AG08396 (cell line): ENCODE measurements at places on chromosomes 1 and 21.

GRCh38 chr1:94884106-94884505 is 42.8 kb downstream of the CNN3 start:
- DNase-seq = peak; percentile 72

DNA sequence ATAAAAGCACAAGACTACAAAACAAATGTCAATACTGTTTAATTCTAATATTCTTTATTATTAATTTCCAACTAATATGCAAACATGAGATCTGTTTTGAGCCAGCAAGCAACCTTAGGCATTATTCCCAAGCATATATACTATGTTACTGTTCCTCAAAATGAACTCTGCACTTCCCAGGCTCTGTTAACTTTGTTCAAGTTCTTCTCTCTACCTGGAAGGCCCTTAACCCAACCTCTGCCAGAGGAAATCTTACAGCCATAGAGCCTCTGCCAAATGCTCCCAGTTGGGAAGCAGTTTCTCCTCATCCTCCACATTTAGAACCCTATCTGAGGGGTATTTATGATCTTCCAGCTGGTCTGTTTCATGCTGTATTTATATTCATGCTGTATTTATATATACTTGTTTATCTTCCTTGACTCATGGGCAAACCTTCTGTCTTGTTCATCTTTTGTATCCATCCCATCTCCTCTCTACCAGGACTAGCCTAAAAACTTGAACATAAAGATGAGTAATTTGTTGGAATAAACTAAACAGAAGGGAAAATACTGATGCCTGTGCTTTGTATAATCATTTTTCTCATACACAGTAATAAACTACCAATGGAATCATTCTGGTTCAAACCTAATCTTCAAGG is 5.3 kb downstream of the IVNS1ABP start:
- no peak for DNase-seq

- no peak for DNase-seq
These were observed 85.8 kb upstream of the DIRAS3 start for GRCh38 chr1:68136187-68136586.

GRCh38 chr1:43002766-43003165 is 44.1 kb upstream of the SLC2A1 start:
- no peak for DNase-seq

GRCh38 chr1:178033019-178033418 is 60.9 kb upstream of the RASAL2 start:
- DNase-seq = no peak

DNA sequence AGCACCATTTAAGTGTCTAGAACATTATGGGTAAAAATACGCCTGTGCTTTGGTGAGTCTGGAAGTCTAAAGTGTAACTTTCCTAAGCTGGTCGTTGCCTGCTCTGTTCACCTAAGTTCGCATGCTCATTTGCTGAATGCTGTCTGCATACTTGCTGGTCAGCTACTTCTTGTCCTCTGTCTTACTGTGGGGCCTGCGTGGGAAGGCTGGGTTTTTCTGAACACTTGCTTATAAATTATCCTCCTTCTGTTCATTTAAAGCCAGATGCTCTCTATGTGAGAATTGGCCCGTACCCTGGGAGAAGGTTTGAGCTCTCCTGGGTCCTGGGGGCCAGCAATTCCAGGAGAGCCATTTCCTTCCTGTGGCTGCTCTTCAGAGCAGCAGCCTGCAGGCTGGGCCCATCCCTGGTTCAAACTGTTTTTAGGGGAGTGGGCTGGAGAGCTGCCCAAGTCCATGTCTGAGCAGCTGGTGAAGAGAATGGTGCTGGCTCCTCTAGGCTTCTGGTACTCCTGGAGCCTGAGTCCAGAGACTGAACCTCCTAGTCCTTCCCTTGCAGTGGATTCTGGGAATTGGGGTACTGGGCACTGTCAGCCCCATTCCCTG is 75.7 kb downstream of the GALNT2 start:
- DNase-seq = no peak

DNA sequence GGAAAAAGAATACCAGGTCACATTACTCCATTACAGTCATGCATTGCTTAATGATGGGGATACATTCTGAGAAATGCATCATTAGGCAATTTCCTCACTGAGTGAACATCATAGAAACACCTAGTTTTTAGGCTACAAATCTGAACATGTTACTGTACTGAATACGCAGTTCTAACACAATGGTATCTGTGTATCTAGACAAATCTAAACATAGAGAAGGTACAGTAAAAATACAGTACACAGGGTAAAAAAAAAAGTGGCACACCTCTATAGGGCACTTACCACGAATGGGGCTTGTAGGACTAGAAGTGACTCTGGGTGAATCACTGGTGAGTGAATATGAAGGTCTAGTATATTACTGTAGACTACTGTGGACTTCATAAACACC is 115.7 kb downstream of the AKT3 start:
- no peak for DNase-seq

- peak; percentile 26 for DNase-seq
These were observed 5.7 kb downstream of the TPM3 start for GRCh38 chr1:154186177-154186576.

GRCh38 chr1:174072581-174072980 is 50.4 kb upstream of the RC3H1 start:
- DNase-seq = no peak

DNA sequence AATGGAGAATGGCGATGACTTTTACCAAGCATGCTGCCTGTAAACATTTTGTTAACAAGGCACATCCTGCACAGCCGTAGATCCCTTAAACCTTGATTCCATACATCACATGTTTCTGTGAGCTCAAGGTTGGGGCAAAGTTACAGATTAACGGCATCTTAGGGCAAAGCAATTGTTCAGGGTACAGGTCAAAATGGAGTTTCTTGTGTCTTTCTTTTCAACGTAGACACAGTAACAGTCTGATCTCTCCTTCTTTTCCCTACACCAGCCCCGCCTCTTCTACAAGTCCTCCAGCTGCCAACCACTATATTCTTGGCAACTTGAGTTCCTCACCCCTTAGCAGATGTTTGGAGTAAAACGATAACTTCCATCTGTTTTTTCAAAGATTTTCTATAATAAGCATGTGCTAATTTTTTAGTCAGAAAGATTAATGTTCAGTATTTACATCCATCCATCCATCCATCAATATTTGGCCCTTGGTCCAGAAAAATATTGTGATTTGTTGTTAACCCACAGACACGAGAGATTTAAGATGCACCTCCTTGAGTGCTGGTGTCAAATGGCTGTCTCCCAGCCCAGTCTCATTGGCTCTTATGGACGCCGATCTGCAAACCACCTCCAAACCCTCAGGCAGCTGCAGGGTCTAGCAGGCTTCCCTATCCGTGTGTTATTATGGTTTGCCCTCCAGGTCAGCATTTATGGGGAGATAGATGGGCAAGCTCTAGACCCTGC is 3.8 kb downstream of the DNALI1 start:
- no peak for DNase-seq

DNA sequence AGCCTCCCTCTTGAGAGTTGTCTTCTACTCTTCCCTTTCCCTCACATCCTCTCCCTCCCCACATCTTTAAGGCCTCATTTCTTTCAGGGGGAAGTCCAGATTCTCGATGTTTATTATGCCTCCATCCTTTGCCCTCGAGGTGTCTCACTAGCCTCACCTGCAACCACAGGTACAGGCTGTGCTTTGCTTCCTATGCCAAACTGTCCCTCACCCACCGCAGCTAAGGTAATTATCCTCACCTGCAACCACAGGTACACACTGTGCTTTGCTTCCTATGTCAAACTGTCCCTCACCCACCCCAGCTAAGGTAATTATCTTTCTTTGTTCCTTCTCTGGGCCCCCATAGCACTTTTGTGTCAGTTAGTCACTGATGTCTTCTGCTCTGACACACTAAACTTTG is 328.1 kb upstream of the SNX7 start:
- no peak for DNase-seq

DNA sequence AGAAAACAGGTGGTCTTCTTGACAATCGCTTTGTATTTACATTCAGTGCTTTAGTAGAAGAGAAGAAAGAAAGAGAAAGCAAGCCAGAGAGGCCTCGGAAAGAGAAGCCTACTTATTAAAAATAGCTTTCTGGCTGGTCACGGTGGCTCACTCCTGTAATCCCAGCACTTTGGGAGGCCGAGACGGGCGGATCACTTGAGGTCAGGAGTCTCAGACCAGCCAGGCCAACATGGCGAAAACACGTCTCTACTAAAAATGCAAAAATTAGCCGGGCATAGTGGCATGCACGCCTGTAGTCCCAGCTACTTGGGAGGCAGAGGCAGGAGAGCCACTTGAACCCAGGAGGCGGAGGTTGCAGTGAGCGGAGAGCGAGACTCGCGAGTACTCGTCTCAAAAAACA is 1.8 kb upstream of the SLC19A2 start:
- no peak for DNase-seq

DNA sequence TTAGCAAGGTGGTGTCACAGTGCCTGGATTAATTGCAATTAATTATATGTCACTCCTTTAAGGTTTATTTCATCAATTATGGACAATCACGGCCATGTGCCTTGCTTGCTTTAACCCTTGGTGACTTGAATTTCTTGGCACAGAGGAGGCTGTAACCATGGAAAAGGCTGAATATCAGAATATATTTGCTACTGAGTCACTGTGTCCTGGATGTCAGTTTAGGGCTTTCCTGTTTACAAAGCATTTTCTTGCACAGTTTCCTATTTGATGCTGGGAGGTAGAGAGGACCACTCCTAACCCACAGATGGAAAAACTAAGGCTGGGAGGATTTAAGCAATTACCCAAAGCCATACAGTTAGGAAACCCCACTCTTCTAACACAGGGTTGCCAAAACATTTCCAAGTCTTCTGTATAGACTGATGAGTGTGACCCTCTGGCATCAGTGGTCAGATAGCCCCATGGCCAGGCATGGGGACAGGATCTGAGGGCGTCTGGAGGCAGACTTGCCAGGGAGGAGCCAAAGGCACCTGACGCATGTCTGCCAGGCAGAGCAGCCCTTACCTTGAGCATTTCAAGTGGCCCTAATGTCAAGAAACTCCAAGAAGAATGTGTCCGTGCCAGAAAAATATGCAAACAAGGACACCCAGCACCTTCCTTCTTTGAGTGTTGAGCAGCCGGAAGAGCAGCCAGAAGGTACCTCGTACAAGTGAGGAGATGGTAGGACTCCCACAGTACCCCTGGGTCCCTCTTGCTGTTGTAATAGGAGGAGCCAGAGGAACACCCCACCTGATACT is 34.4 kb downstream of the KCNN3 start:
- DNase-seq = no peak

DNA sequence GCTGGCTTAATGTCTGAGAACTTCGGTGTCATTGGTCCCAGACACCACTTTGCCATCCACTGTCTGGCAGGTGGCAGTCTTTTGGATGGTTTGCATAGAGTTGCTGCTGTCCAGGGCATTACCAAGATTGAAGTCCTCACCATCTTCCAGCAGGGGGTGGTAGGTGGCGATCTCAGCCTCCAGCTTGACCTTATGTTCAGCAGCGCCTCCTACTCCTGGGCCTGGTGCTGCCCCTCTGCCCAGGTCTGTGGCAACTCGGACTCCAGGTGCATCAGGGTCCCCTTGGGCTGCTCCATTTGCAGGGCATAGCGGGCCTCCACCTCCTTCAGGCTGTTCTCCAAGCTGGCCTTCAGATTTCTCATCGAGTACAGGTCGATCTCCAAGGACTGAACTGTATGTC is 573.3 kb upstream of the NCAM2 start:
- DNase-seq = no peak

DNA sequence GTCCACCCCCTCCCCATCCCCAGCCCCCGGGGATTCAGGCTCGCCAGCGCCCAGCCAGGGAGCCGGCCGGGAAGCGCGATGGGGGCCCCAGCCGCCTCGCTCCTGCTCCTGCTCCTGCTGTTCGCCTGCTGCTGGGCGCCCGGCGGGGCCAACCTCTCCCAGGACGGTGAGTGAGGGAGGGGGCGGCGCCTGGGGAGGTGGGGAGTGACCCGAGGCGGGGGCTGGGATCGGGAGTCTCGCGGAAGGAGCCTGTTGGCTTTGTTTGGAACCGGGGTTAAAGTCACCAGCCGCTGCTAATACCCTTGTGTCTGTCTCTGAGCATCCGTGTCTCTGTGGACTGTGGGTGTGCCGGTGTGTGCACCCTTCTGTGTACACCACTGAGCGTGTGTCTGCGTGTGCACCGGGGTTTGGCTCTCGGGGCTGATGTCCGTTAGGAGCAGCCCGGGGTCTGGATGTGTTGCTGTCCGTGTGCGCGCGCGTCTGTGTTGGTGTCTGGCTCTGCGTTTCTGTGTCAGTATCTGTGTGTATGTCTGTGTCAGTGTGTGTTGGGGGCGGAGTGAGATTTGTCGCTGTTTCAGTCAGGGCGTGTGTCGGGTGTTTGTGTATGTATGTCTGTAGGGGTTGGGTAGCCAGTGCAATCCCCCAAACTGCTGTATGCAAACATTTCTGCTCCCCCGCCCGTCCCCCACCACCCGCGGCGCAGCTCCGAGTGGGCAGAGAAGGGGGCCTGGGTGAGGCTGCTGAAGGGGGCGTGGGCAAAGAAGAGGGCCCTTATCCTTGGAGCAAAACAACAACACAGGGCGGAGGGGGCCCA is 480 bp downstream of the CADM3 start:
- no peak for DNase-seq

GRCh38 chr1:38083541-38083940 is 36.9 kb upstream of the POU3F1 start:
- DNase-seq = no peak

DNA sequence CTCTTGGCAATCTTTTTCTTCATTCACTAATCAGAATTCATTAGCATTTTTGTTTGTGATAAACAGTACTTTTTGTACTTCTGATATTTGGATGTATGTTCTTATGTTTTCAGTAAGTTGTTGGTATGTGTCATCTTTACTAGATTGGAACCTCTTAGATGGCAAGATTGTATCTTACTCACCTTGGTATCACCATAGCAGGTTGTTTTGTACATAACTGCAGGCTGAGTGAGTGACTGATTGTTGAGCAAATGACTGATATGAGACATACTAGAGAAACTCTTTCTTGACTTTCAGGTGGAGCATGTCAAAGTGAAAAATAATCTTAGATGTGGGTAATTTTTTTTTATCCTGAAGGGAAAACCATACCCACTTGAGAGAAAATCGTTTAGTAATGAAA is 173.7 kb downstream of the CLEC20A start:
- no peak for DNase-seq

- no peak for DNase-seq
These were observed 434.2 kb downstream of the RWDD3 start for GRCh38 chr1:95668165-95668564.

DNA sequence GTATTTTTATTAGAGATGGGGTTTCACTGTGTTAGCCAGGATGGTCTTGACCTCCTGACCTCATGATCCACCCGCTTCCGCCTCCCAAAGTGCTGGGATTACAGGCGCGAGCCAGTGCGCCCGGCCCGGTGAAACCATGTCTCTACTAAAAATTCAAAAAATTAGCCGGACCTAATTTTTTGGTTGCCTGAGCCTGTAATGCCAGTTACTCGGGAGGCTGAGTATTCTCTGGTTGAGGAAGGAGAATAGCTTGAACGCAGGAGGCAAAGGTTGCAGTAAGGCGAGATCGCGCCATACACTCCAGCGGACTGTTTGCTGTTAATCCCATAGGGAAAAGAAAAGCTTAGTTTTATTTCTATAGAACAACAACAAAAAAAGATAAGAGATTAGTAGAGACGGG is 29.9 kb upstream of the HJV start:
- DNase-seq = no peak

- DNase-seq = peak; percentile 36
These were observed 257.3 kb downstream of the CAMTA1 start for GRCh38 chr1:7042322-7043190.
